Urinary bladder (tissue), 4 donors: ENCODE measurements at places on chromosomes 5 and 9. TPM values are rescaled to one million over a fixed set of nuclear protein-coding genes. Genes with fewer than 3 reads are reported as not detected.

The ORM1 gene
- total RNA-seq, result 0.53 TPM

The CXXC5 gene
- 28.0 TPM for total RNA-seq

- DNase-seq, result no peak
Measured at GRCh38 chr5:15682566-15682965, 182.6 kb downstream of the FBXL7 start.

- no peak for DNase-seq
Measured at GRCh38 chr5:27083449-27084415, 45.3 kb upstream of the CDH9 start.

- no peak for DNase-seq
Measured at GRCh38 chr5:31269259-31269658, 75.8 kb downstream of the CDH6 start.

DNA sequence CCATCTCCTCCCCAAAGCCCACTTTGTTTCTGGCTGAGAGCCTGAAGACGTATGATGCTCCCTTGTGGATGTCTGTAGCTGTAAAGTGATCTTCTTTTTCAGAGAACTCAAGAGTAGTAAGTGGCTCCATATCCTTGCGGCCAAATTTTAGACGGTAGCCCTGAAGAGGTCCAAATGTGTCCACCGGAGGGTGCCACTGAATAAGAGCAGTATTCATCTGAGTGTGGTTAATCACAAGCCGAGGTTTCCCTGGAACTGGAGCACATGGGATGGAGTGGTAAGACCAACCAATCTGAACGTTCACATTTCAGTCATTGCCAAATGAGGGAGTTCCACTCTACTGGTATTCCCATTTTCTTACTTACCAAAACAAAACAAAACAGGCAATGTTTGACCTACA lies 686.5 kb upstream of the DMAC1 start:
- no peak for DNase-seq

DNA sequence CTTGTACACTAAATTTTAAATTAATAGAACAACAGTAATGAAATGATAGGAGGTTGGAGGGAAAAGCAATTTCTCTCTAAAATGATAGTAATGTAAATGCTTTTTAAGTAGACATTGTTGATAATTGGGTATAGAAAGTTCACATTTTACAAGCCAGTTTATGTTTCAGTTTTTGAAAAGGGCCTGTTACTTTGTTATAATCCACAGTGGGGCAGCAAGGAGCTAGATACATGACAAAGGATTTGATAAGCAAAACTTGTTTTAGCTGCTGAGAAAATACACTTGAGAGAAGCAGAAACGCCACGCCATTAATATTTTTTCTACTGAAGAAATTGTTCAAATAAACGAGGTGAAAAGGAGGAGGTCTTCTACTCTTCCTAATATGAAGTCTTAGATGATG lies 30.2 kb downstream of the SREK1 start:
- no peak for DNase-seq

DNA sequence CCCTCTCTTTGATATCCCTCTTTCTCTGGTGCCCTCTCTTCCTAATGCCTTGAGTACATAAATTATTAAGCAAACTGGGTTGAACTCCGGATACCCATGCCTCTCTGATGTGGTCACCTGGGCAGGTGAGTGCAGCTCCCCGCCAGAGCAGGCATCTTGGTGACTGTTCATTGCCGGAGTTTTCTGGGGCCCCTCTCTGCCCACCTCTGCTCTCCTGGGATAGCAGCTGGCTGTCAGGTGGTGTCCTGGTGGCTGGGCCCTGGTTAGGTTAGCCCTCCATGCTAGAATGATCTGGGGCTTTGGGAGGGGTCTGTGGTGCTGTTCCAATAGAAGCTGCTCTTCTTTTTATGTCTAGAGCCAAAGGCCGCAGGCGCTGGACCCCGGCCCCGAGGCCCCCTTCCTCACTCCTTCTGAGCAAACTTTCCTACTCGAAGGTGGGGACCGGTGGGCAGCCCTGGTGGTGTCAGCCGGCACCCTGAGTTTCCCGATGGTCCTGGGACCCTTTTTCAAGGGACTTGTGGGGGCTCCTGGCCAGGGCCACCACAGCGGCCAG lies 4.9 kb upstream of the SCGB3A1 start:
- DNase-seq, result no peak
